ENCODE measurements at places on chromosomes 3 and 15. TPM values are rescaled to one million over a fixed set of nuclear protein-coding genes. Genes with fewer than 3 reads are reported as not detected.

GRCh38 chr15:61046291-61046690, 182.8 kb downstream of the RORA start:
- no peak for DNase-seq

DNA sequence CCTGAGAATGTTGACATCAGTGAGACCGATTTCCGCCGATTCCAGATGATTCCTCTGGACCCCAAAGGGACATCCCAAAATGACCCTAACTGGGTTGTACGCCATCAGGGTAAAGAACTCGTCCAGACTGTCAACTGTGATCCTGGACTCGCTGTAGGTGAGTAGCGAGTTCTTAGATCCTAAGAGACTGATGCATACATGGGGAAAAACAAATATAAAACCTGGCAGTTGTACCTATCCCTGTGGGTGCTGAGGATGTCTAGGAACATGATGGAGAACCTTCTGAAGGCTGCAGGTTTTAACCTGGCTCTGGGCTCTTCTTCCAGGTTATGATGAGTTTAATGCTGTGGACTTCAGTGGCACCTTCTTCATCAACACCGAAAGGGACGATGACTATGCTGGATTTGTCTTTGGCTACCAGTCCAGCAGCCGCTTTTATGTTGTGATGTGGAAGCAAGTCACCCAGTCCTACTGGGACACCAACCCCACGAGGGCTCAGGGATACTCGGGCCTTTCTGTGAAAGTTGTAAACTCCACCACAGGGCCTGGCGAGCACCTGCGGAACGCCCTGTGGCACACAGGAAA, 12.3 kb downstream of the THBS1 start:
- no peak for DNase-seq

- no peak for DNase-seq
These were observed 15.2 kb upstream of the TMEM212 start for GRCh38 chr3:171827836-171828458.

DNA sequence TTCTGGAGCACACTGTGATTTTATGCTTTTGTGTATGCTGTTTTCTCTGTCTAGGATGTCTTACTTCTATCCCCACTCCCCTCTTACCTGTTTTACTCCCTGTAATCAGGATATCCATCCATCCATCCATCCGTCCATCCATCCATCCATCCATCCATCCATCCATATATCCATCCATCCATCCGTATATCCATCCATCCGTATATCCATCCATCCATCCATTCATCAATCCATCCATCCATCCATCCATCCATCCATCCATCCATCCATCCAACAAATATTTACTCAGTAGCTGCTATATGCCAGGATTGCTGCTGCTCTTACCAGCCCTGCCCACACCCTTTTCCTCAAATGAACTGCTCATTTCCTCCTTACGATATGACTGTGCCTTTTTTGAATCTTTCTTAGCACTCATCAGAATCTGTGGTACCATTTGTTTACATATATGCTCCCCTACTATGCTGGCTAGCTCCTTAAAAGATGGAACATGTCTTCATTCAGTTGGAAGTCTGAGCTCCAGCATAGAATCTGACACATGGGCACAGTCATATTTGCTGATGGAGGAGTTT, 35.2 kb downstream of the USP13 start:
- no peak for DNase-seq

- DNase-seq: no peak
These were observed 7.4 kb downstream of the ZIC4 start for GRCh38 chr3:147398813-147399534.

- DNase-seq: no peak
These were observed 78.3 kb upstream of the TBC1D5 start for GRCh38 chr3:17820704-17821103.

- DNase-seq: no peak
These were observed 6.4 kb downstream of the GNAI2 start for GRCh38 chr3:50242381-50242770.

- no peak for DNase-seq
These were observed 5.3 kb downstream of the ZNF710 start for GRCh38 chr15:90006217-90007075.

DNA sequence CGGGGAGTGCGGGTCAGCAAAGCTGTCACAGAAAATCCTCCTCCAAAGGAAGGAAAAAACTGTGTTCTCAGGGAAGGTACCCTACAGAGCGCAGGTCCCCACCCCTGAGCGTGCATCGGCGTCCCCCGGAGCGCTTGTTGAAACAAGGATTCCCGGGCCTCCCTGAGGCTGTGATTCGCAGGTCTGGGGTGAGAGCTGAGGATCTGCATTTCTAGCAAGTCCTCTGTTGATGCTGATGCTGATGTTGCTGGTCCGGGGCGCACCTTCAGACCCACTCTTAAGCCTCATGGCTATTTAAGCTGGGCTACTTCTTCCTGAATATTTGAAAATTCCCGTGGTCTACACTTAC, 226.2 kb upstream of the IGF1R start:
- no peak for DNase-seq

DNA sequence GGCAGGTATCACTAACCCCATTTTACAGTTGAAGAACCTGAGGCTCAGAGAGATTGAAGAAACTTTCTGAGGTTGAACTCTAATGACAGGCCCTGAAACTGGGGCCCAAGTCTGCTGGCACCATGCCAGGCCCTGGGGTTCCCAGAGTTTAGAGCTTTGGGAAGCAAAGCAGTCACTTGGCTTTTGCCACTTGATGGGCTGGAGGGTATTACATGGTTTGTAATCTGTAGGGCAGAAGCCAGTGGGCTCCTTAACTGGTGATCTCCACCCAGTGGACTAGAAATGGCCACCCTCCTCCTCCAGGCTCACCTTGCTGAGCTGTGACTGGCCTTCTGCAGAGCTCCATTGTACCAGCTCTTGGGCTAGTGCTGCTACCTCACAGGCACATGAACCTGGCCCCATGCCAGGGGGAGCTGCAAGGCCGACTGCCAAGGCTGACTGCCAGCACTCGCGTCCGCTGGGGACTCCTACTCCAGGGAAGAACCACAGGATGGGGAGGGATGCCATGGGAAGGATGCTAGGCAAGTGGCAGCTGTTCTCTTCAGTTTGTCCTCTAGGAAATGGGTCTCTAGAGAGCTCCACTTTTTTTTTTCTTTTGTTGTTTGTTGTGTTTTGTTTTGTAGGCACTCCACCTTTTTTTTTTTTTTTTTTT, 104.8 kb downstream of the ETFA start:
- DNase-seq: no peak

DNA sequence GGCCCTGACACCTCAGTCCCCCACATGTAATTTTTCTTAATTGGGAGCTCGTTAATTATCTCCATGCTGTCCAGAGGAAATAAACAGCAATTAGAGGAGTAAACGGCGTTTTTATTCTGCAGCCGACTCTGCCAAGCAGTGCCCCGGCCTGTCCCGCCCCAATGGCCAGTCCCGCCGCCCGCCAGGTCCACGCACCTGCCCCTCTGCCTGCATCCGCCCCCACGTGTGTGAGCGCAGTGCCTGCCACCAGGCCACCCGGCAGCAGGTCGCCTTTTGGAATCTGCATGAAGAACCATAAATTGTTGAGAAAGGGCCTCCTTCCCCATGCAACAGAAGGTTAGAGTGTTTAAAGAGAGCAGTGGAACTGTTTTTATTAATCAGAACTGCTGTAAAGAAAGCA, 87.5 kb upstream of the LINGO1 start:
- DNase-seq: no peak

- DNase-seq: no peak
These were observed 11.1 kb downstream of the ALPK3 start for GRCh38 chr15:84828086-84828908.

Gene GUCA1C
- total RNA-seq: not detected

Gene PDZRN3
- total RNA-seq: 20.5 TPM

Gene C3orf20
- total RNA-seq: not detected

Gene OR5H15
- not detected for total RNA-seq

Gene SLC12A1
- total RNA-seq: 1.0 TPM

All from H1 (cell line).